ENCODE measurements at places on chromosomes 7 and 10. TPM values are rescaled to one million over a fixed set of nuclear protein-coding genes. Genes with fewer than 3 reads are reported as not detected.
A peak's percentile ranks its signal among the peaks of the same experiment; 100 is the strongest.

GRCh38 chr10:122102869-122103525 is 114.0 kb downstream of the TACC2 start:
- no peak overlapping the region for H3K4me3 ChIP-seq
- DNase-seq: no peak
- H3K36me3 ChIP-seq: no peaks in the 10 kb centered on the region
- H3K4me1 ChIP-seq: no peaks in the 10 kb centered on the region
- H3K27ac ChIP-seq: no peak overlapping the region

GRCh38 chr10:7277867-7278266 is 133.0 kb downstream of the SFMBT2 start:
- no peaks in the 10 kb centered on the region for H3K27me3 ChIP-seq
- H3K4me3 ChIP-seq: no peak overlapping the region
- DNase-seq: no peak
- no peak overlapping the region for H3K27ac ChIP-seq
- no peaks in the 10 kb centered on the region for H3K36me3 ChIP-seq
- H3K4me1 ChIP-seq: no peaks in the 10 kb centered on the region

GRCh38 chr7:78769481-78770101 is 683.9 kb downstream of the MAGI2 start:
- H3K4me3 ChIP-seq: no peak overlapping the region
- H3K36me3 ChIP-seq: no peaks in the 10 kb centered on the region
- no peaks in the 10 kb centered on the region for H3K27me3 ChIP-seq
- H3K27ac ChIP-seq: no peak overlapping the region
- 0 out of 2 replicates have a peak, but pooled peaks cover 2% of the 10 kb centered on the region for H3K4me1 ChIP-seq
- no peak for DNase-seq

- H3K36me3 ChIP-seq: no peaks in the 10 kb centered on the region
- H3K27ac ChIP-seq: no peak overlapping the region
- no peak for DNase-seq
These were observed 24.4 kb downstream of the C10orf90 start for GRCh38 chr10:126646110-126646509.

DNA sequence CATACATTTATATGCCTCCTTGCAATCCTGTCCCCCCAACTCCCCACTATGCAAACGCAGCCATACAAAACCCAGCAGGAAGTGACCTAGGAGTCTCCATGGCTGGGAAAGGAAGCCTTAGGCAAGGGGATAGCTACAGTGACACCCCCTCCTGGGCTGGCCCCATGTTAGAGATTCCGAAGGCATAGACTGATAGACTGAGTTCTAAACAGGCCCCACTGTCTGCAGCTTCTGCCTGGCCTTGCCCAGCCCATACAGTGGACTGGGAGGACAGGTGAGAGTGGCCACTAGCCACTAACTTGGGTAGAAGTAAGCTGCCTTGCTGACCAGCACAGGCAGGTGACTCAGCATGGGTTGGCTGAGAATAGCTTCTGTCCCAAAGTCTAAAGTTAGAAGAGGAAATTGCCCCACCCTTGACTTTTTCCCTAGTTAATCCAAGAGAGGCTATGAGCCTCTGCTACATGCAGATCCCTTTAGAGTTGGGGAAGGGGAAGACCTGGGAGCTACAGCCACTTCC is 106.3 kb downstream of the C10orf105 start:
- peaks cover 9% of the 10 kb centered on the region for H3K36me3 ChIP-seq
- H3K4me1 ChIP-seq: peaks cover 4% of the 10 kb centered on the region
- no peaks in the 10 kb centered on the region for H3K27me3 ChIP-seq
- no peak for DNase-seq
- no peak overlapping the region for H3K4me3 ChIP-seq

GRCh38 chr7:155717010-155717744 is 72.7 kb downstream of the RBM33 start:
- no peak overlapping the region for H3K27ac ChIP-seq
- no peaks in the 10 kb centered on the region for H3K27me3 ChIP-seq

- no peaks in the 10 kb centered on the region for H3K4me1 ChIP-seq
- H3K27me3 ChIP-seq: no peaks in the 10 kb centered on the region
- peaks cover 12% of the 10 kb centered on the region for H3K36me3 ChIP-seq
These were observed 16.2 kb upstream of the SPOCK2 start for GRCh38 chr10:72104472-72105097.

DNA sequence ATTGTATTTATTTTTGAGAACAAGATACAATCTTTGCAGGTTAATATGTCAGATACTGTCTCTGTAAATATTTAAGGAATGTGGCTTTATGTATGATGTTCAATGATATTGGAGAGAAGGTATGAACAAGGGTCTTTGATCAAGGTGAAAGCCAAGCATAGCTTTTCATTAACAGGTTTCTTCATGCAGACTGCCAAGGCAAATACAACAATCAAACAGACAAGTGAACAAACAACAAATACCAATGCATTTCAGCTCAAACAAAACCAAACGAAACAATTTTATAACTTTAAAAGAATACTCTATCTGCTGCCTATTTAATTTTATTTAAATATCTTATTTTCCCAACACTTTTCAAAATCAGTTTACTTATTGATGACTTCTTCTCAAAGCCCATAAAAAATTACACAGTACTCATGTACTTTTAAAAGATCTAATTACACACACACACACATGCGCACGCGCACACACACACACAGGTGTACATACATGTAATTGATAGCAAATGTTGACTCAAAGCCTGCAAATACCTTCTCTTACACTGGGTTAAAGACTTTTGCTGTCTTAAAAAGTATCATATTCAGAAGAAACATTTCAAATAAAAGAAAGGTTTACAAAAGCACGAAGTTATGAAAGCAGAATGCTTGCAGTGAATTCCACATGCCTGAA is 201.1 kb upstream of the CCDC6 start:
- H3K36me3 ChIP-seq: peaks cover 26% of the 10 kb centered on the region
- DNase-seq: no peak
- no peaks in the 10 kb centered on the region for H3K27me3 ChIP-seq
- no peak overlapping the region for H3K4me3 ChIP-seq

GRCh38 chr7:142932386-142933091 is 1.0 kb downstream of the TRPV5 start:
- H3K4me1 ChIP-seq: peaks cover 3% of the 10 kb centered on the region
- H3K27ac ChIP-seq: no peak overlapping the region
- DNase-seq: no peak
- no peak overlapping the region for H3K4me3 ChIP-seq
- no peaks in the 10 kb centered on the region for H3K36me3 ChIP-seq
- H3K27me3 ChIP-seq: no peaks in the 10 kb centered on the region

DNA sequence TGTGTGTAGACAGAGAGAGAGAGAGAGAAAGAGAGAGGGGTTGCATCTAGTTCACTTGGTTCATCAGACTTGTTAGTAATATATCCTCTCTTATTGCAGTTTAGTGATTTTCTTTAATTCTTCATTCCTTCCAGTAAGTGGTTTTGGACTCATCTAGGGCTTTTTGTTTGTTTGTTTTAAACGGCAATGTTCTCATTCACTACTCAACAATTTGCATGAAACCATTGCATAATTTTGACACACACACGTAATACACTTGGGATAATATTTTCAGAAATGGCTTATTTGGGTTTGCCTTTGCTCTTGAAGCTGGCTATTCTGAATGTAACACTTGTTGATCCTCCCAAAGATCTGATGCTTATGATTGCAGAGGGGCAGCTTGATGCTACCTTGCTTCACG is 16.4 kb upstream of the ZNF32 start:
- H3K36me3 ChIP-seq: no peaks in the 10 kb centered on the region
- H3K27ac ChIP-seq: no peak overlapping the region
- no peaks in the 10 kb centered on the region for H3K27me3 ChIP-seq
- DNase-seq: no peak
- no peak overlapping the region for H3K4me3 ChIP-seq

- H3K4me1 ChIP-seq: no peaks in the 10 kb centered on the region
- H3K4me3 ChIP-seq: peak overlapping the region; percentile 46
- H3K27me3 ChIP-seq: no peaks in the 10 kb centered on the region
These were observed 2.6 kb downstream of the PSMG3 start for GRCh38 chr7:1567049-1567771.

DNA sequence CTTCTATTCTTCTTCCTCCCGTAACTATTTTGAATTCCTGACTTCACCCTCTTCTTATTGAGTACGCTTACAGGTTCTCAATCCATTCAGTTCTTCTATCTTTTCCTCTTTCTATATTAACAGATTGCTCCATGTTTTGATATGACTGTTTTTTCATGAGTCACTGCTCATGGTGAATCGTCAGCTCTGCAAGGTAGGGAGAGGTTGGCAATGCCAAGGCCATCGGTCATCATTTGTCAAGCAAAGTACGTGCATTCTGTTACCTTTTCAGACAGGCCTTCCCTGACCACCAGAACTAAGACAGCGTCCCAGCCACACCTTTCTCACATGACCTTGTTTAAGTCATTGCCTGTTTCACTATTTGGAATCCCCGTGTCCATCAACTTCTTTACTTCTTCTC is 1001.9 kb upstream of the SORCS1 start:
- no peaks in the 10 kb centered on the region for H3K36me3 ChIP-seq
- no peak overlapping the region for H3K27ac ChIP-seq
- no peaks in the 10 kb centered on the region for H3K4me1 ChIP-seq
- DNase-seq: no peak
- H3K27me3 ChIP-seq: no peaks in the 10 kb centered on the region

- H3K4me1 ChIP-seq: peaks cover 3% of the 10 kb centered on the region
- DNase-seq: no peak
- no peak overlapping the region for H3K27ac ChIP-seq
- peaks cover 29% of the 10 kb centered on the region for H3K36me3 ChIP-seq
- H3K27me3 ChIP-seq: no peaks in the 10 kb centered on the region
These were observed 25.8 kb downstream of the COA1 start for GRCh38 chr7:43703573-43703972.

DNA sequence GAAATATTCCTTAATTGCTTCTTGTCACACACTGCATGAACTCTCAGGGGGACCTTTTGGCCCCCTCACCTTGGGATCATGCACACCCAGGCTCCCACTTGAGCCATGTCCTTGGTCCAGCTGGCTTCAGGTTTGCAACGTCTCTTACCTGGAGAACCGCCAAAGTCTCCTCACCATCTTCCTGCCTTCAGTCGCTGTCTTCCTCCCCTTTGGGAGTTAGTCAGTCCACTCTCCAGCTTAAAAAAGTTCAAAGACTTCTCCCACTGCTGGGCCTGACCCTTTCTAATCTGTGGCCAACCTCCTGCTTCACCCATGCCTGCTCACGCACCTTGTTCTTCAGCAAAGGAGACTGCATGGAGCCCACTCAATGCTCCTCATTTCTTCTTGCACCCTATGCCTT is 82.6 kb upstream of the LRRC4 start:
- no peak overlapping the region for H3K27ac ChIP-seq
- no peaks in the 10 kb centered on the region for H3K4me1 ChIP-seq

GRCh38 chr10:2476218-2476811 is 591.0 kb upstream of the PFKP start:
- peaks cover 3% of the 10 kb centered on the region for H3K4me1 ChIP-seq
- H3K4me3 ChIP-seq: no peak overlapping the region
- DNase-seq: no peak
- H3K27me3 ChIP-seq: no peaks in the 10 kb centered on the region
- no peak overlapping the region for H3K27ac ChIP-seq
- peaks cover 18% of the 10 kb centered on the region for H3K36me3 ChIP-seq

- no peak overlapping the region for H3K27ac ChIP-seq
- H3K4me1 ChIP-seq: no peaks in the 10 kb centered on the region
- H3K4me3 ChIP-seq: no peak overlapping the region
- H3K36me3 ChIP-seq: no peaks in the 10 kb centered on the region
- H3K27me3 ChIP-seq: no peaks in the 10 kb centered on the region
These were observed 739.7 kb downstream of the PARD3 start for GRCh38 chr10:34075254-34075926.

DNA sequence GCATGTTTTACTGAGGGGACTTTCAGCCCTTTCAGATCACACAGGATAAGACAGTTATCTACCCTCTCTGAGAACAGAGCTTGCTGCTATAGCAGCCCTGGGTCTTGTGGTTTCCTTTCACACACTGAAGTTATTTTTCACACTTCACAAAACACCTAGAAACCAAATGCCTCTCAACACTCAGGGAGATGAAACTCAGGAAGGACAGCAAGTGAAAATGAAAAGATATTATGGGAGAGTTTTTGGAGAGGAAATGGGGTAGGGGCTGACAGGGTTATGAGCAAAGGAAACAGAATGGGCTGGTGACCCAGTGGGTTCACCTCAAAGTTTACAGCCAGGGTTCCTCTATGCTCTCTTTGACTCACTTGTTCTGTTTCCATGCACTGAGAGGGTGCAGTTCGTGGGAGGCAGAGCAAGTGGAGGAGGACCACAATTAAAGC is 17.0 kb upstream of the GIMAP2 start:
- no peak overlapping the region for H3K4me3 ChIP-seq
- no peaks in the 10 kb centered on the region for H3K36me3 ChIP-seq
- H3K4me1 ChIP-seq: no peaks in the 10 kb centered on the region
- no peaks in the 10 kb centered on the region for H3K27me3 ChIP-seq
- no peak overlapping the region for H3K27ac ChIP-seq

- no peaks in the 10 kb centered on the region for H3K36me3 ChIP-seq
- no peaks in the 10 kb centered on the region for H3K27me3 ChIP-seq
These were observed 11.2 kb downstream of the LAMB4 start for GRCh38 chr7:108118959-108119358.

DNA sequence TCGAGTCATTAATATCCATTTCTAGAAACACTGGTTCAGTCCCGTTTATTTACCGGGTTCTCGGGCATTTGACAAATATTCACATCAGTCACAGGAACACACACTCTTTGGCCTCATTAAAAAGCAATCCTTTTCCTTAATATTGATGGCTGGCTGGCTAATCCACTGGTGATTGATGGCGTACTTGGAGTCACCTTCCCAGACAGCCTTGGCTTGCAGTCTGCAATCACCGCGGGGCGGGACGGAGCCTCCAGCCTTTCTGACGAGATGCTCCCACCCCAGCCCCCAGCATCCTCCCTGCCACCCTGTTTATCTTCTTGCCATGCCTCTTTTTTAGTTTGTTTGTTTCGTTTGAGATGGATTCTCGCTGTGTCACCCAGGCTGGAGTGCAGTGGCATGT is 36.6 kb downstream of the SRRM3 start:
- DNase-seq: no peak
- H3K27me3 ChIP-seq: no peaks in the 10 kb centered on the region
- H3K4me1 ChIP-seq: peaks cover 16% of the 10 kb centered on the region
- no peak overlapping the region for H3K27ac ChIP-seq

- H3K4me3 ChIP-seq: no peak overlapping the region
- no peaks in the 10 kb centered on the region for H3K27me3 ChIP-seq
- H3K27ac ChIP-seq: no peak overlapping the region
- no peaks in the 10 kb centered on the region for H3K36me3 ChIP-seq
- no peaks in the 10 kb centered on the region for H3K4me1 ChIP-seq
- peak; percentile 73 for DNase-seq
These were observed 274.1 kb upstream of the COBL start for GRCh38 chr7:51590746-51591145.

CALHM1 gene
- 0.07 TPM for total RNA-seq

MUC12 gene
- 12.2 TPM for total RNA-seq

EXOC4 gene
- 75.8 TPM for total RNA-seq

GPR85 gene
- not detected for total RNA-seq

OR2A1 gene
- not detected for total RNA-seq

NUTM2E gene
- total RNA-seq: not detected

GIMAP8 gene
- total RNA-seq: not detected

SLC26A3 gene
- not detected for total RNA-seq

LIPJ gene
- not detected for total RNA-seq

PGAM2 gene
- total RNA-seq: 8.7 TPM

ITGA8 gene
- total RNA-seq: not detected

ADAM22 gene
- 8.7 TPM for total RNA-seq

NEUROD6 gene
- total RNA-seq: not detected

EN2 gene
- 0.15 TPM for total RNA-seq

BLNK gene
- not detected for total RNA-seq

FAM25C gene
- total RNA-seq: not detected

TLX1 gene
- not detected for total RNA-seq

AS3MT gene
- total RNA-seq: 16.5 TPM

Data from H9 (cell line).